Mesenchymal stem cell (in vitro differentiated cells and primary cell): ENCODE measurements at places on chromosomes 16 and 17.

GRCh38 chr16:57148481-57148880, 37.4 kb downstream of the PSME3IP1 start:
- DNase-seq = no peak
- H3K4me1 ChIP-seq = peaks cover 21% of the 10 kb centered on the region
- H3K27me3 ChIP-seq = no peaks in the 10 kb centered on the region

GRCh38 chr17:2125013-2125535, 70.2 kb downstream of the HIC1 start:
- peak; percentile 52 for DNase-seq
- peaks cover 3% of the 10 kb centered on the region for H3K4me1 ChIP-seq
- peaks cover 18% of the 10 kb centered on the region for H3K36me3 ChIP-seq
- no peaks in the 10 kb centered on the region for H3K27me3 ChIP-seq

DNA sequence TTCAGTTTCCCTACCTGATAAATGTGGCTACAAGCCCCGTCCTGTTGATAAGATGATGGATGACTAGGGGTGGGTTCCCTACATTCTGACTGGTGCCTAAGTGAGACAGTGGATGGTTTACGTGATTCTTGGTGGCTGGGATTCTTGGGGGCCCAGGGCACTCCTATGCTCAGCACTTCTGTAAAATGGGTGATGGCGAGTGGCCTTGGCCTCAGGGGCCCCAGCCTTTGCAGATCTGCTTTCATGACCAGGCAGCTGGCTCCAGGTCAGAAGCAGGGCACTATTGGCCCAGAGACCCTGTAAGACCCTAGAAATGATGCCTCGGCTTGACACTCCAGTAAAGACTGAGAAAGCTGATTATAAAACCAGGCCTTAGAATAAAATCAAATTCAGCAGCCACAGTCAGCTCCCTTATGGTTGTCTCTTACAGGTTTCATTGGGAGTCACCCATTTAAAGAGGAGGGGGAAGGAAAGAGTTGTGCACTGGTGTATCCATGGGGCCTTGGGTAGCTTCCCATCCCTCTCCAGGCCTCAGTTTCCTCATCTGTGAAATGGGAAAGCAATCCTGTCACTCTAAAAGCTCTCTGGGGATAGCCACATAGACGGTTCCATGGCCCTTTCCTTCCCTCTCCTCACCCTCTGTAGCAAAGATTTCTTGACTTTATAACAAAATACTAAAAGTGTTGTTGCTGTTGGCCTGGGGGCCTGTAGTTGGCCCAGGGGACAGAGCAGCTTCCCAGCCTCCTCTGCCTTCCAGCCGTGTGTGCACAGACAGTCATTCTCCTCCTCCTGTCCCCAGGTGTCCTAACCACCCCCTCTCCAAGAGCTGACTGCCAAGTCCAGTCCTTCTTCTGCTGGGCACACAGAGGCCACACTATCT, 1.2 kb downstream of the SNX20 start:
- no peak overlapping the region for H3K27ac ChIP-seq
- peaks cover 9% of the 10 kb centered on the region for H3K27me3 ChIP-seq
- H3K4me3 ChIP-seq = no peak overlapping the region

DNA sequence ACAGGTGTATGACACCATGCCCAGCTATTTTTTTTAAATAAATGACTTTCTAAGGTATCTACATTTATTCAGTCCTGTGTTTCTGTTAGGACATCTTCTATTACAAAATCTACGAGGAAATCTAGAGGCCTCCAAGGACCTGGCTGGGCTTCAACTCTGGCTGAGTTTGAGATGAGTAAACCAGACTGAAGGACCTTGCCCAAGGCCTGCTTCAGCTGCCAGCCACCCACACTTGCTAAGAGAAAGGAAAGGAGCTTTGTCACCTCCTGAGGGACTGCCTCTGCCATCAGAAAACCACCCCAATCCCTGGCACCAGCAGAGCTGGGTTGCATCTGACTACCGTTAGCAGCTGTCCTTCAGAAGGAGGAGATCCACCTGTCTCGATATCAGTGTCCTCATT, 1.3 kb upstream of the MYO1D start:
- H3K4me3 ChIP-seq = no peak overlapping the region
- no peak overlapping the region for H3K27ac ChIP-seq
- peaks cover 7% of the 10 kb centered on the region for H3K4me1 ChIP-seq
- H3K27me3 ChIP-seq = no peaks in the 10 kb centered on the region
- peaks cover 2% of the 10 kb centered on the region for H3K36me3 ChIP-seq

GRCh38 chr17:38879878-38880665, 10.2 kb downstream of the LASP1 start:
- no peaks in the 10 kb centered on the region for H3K27me3 ChIP-seq
- peaks cover 65% of the 10 kb centered on the region for H3K36me3 ChIP-seq
- peak; percentile 66 for DNase-seq
- peak overlapping the region; percentile 99 for H3K27ac ChIP-seq

DNA sequence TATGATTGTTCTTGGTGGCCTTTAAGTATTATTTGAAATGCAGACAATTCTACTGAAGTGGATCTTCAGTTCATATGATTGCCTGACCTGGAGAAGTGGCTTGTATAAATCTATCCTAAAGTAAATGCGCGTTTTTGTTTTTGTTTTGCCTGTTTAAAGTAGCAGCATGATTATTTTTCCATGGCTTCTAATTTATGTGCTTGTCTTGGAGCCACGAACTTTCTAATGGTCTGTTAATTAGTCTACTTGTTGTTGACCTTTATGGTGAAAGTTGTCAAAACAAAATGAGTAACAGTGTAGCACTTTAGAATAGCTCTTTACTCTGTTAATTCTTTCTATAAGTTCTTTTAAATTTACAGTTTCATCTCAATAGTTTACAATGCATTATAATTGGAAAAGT, 1.7 kb downstream of the PRKAR1A start:
- no peak for DNase-seq
- H3K4me3 ChIP-seq = no peak overlapping the region

DNA sequence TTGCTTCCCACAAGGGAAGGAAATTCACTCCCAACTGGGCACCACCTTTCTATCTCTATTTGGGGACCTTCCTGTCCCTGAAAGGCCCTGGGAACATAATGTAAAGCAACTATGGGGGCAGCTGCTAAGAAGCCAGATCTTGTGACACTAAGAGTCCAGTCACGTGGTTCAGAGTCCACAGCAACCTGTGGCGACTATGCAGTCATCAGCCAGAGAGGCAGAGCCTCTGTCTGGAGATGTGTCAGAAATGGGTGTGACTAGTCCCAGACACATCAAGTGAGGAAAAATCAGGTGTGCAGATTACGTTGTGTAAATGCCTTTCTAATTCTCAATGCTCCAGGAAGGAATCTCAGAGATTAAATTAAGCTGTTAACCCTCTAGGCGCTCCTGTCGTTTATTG, 26.6 kb upstream of the SKAP1 start:
- H3K27ac ChIP-seq = no peak overlapping the region
- H3K36me3 ChIP-seq = no peaks in the 10 kb centered on the region
- H3K27me3 ChIP-seq = peaks cover 18% of the 10 kb centered on the region
- H3K4me3 ChIP-seq = no peak overlapping the region
- DNase-seq = peak; percentile 23
